ENCODE measurements at places on chromosomes 4 and X.

GRCh38 chrX:9312922-9313867 lies 151.7 kb upstream of the TBL1X start:
- no peak for DNase-seq

DNA sequence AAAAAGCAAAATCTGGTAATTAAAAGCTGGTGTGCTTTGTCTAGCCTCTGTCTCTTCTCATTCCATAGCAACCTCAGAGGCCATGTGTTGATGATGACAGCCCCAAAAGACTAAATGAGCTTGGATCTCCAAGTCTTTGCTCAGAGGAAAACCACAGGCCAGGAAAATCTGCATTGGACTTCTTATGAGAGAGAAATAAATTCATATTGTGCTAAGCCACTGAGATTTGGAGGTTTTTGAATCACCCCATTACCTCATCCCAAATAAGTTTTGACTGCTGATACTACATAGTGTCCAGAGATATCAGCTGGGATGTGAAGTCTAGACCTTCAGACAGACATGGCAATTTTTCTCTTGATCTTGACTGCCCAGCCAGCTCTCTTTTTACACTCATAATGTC lies 178.6 kb upstream of the DIPK2B start:
- DNase-seq: no peak

DNA sequence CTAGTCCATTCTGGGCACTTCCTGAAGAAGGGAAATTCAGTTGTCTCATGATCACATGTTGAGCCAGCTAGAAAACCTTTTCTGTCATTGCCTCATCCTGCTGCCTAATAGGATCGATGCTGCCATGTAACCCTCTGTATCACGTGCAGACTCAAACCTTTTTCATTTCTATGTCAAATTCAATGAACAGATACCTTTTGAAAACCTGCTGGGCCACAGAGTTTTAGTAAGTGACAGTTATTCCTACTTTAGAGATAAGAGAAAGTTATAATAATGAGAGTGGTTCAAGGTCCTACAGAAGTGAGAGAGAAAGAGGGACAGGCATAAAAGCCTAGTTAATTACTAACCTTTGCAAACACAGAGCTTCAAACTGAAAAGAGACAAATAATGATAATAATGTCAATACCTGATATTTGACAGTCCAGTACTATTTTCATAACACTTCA lies 46.0 kb downstream of the MAOA start:
- no peak for DNase-seq

DNA sequence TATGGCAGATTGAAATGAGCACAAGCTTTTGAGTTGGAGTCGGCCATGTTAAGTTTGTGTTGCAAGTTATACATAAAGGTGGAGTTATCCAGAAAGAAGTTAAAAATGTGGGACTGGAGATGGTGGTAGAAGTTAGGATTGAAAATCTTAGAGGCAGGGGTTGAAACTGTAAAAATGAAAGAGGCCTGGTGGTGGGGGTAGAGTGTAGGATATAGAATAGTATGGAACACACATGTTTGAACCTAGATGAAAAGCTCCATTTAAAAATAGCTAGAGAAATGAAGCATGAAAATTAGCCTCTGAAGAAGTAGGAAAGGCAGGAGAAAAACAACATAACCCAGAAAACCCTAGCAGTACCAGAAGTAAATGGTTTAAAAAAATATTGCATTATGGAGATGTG lies 131.8 kb upstream of the ENPEP start:
- DNase-seq: no peak

- DNase-seq: no peak
These were observed 288.4 kb upstream of the NRK start for GRCh38 chrX:105533951-105534350.

DNA sequence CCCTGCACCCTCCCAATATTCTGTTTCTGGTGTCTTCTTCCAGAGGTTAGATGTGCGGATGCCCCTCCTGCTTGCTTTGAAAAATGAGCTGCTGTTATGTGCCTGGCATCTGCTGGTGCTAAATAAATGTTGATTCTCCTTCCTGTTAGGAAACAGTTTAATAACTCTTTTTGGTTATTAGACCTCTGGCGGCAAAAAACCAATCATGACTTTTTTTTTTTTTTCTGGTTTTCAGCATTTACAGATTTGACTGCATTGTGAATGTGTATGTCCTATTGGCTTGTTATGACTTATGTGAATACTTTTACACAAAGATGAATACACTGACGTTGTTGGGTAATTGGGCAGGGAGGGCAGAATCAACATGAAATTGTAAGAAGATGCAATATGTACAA lies 13.6 kb upstream of the TMEM156 start:
- DNase-seq: no peak

GRCh38 chr4:98555798-98556445 lies 102.5 kb downstream of the TSPAN5 start:
- no peak for DNase-seq

DNA sequence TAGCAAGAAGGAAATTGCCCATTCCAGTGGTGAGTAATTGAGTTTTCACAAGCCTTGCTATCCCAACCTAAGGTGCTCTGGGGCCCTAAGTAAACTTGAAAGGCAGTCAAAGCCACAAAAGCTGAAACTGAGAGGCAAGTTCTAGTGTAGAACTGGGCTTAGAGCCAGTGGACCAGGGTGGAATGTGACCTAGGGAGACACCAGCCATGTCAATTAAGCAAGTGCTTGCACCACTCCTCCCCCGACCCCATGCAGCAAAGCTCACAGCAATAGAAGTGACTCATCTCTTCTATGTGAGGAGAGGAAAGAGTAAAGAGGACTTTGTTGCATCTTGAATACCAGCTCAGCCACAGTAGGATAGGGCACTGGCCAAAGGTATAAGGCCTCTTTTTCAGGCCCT lies 486.1 kb upstream of the POU3F4 start:
- no peak for DNase-seq

DNA sequence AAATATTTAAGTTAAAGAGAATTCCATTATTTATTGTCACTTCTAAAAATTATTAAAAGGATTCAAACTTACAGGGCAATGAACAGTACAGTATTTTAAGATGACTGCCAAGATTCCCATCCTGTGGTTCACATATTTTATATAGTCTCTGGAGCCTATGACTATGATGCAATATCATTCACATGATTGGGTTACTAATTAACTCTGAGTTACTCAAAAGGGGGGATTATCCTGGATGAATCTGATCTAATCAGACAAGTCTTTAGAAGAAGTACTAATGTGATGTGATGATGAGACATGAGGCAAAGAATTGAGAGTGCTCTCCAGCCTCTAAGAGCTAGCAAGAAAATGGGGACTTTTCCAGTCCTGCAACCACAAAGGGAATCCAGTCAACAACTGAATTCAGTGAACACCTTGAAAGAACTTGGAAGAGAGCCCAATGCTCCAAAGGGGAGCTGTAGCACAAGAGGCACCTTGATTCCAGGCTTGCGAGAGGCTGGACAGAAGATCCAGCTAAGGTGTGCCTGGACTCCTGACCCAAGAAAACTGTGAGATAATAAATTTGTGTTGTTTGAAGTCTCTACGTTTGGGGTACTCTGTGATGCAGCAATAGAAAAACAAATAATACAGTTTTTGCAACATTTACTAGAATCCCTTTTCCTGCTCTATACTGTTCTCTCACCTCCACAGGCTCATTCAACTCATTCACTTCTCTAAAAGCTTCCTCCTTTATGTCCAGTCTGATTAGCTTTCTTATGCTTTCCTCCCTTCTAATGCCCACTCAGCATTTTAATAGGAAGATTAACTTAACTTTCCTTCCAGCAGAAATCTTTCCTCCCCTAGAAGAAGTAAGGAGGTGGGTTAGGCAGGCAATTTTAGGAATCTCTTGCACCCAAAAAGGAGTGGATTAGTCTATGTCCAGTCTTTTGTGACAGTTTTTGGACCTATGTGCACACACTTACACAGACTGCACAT lies 133.8 kb upstream of the LCORL start:
- DNase-seq: no peak

DNA sequence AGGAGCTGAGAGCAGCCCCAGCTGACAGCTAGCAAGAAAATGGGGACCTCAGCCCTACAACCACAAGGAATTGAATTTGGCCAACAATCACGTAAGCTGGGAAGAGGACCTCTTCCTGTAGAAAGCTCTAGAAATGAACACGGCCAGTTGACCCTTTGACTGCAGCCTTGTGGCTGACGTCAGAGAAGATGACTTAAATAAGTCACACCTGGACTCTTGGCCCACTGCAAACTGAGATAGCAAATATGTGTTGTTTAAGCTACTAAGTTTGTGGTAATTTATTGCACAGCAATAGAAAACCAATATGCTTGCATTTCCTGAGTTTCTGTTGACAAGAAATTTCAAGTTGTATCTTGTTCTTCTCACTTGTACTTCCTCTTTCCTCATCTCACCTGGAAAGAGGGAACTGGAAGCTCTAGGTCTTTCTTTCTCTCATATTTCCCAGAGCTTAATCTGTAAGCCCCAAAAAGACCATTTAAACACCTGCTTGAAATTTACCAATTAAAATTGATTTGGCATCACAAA lies 18.8 kb downstream of the PRKG2 start:
- DNase-seq: no peak

- DNase-seq: no peak
These were observed 107.8 kb downstream of the TNIP2 start for GRCh38 chr4:2648159-2648814.

GRCh38 chr4:20317424-20317985 lies 65.8 kb downstream of the SLIT2 start:
- no peak for DNase-seq

DNA sequence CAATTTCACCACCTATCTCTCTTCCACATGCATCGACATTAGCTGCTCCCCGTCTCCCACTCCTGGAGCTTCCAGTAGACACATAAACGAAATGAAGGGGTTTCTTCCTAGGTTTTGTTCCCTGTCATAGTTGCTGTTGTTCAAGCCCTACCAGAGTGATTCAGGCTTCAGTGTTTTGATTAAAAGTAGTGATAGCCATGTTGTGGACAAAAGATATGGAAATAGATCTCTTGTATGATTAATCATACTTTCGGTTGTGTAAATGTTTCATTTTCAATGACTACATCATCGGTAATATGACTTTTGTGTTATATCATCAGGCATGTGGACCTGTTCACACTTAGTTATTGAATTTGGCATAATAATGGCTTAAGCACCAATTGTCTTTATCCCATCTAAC lies 96.5 kb upstream of the KLF3 start:
- DNase-seq: no peak

DNA sequence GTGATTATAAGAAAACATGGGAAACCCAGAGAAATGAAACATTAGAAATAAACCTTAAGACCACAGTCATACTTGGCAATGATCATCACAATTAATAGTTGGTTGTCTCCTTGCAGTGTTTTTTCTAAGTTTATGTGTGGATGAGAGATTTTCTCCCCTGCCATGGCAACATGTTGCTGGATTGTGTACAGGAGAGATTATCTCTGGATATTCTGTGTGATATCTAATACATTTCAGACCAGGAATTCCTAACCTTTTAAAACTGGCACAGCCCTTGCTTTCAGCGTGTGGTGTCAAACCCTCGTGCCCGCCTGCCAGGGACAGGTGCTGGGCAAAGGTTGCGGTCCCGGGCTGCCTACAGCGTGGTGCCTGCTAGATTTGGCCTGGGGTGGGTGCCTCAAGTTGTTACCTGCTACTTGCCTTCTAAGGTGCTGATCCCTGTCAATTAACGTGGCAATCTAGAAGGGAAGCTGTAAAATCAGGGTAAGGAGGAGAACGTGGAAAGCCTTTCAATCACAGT lies 100.5 kb downstream of the TMEM131L start:
- no peak for DNase-seq

DNA sequence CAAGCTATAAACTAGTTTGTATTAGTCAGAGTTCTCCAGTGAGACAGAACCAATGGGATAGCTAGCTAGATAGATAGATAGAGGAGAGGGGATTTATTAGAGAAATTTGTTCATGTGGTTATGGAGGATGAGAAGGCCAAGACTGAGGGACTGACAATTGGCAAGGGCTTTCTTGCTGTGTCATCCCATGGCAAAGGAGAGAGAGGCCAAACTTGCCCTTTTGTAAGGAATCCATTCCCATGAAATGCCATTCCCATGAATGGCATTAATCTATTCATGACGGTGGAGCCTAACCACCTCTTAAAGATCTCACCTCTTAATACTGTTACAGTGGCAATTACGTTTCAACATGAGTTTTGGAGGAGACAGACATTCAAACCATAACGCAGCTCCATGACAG lies 58.1 kb downstream of the LINC00632 start:
- DNase-seq: no peak

DNA sequence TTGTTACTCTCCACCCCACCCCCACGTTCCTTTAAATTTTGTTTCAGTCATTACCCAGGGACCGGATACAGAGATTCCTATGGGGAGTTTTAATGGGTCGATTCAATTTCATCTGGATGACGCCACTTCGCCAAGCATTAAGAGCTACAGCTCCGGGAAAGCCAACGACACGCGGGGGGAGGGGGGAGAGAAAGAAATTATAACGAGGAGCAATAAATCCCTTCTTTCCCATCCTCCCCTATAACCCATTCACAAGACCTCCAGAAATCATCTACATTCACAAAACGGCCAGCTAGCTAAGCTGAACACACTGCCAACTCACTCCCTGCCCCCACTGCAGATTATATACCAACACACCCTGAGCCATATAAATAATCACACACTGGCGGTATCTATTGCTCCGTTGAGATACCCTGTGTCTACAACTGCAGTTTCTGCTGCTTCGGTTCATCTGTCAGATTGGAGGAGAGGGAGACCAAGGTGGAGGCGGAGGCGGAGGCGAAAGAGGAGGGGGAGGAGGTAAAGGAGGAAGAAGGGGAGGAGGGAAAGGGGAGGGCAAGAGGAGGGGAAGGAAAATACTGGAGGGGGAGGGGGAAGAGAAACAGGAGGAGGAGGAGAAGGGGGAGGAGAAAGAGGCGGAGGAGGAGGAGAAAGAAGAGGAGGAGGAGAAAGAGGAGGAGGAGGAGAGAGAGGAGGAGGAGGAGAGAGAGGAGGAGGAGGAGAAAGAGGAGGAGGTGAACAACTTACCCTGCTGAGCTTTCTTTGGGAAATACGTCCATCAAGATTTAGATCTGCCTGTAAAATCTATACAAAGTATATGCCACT lies 113.9 kb upstream of the VAMP7 start:
- DNase-seq: peak; percentile 71

GRCh38 chr4:78710536-78710935 lies 65.6 kb upstream of the BMP2K start:
- no peak for DNase-seq

GRCh38 chrX:20067709-20068561 lies 48.8 kb downstream of the MAP7D2 start:
- DNase-seq: peak; percentile 64

DNA sequence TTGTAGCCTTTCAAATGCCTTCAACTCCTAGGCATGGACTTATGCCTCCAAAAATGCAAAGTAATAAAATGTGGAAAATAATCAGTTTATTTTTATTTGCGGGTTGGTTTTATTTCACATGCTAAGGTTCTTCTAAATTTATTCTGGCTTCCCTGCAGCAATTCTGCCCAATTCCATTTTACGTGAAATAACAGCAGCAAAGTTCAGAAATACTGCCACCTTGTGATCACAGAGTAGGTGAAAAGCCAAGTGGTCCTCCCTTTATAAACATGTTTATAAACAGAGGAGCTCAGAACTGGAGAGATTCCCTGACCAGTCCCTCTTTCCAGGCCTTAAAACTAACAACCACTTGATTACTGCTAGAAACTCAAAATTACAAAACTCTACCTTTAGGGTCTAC lies 14.7 kb upstream of the DCHS2 start:
- DNase-seq: peak; percentile 19

- DNase-seq: peak; percentile 85
These were observed 96.5 kb downstream of the SLC2A9 start for GRCh38 chr4:9924750-9925149.
